ENCODE measurements at places on chromosomes 3 and 15. TPM values are rescaled to one million over a fixed set of nuclear protein-coding genes. Genes with fewer than 3 reads are reported as not detected.

Gene CCR9
- total RNA-seq, result not detected

GRCh38 chr3:29281344-29282241 is 722 bp downstream of the RBMS3 start:
- H3K36me3 ChIP-seq, result no peaks in the 10 kb centered on the region
- peak overlapping the region; percentile 85 for H3K27ac ChIP-seq
- peaks cover 27% of the 10 kb centered on the region for H3K4me1 ChIP-seq

Gene PLA2G4D
- total RNA-seq, result not detected

DNA sequence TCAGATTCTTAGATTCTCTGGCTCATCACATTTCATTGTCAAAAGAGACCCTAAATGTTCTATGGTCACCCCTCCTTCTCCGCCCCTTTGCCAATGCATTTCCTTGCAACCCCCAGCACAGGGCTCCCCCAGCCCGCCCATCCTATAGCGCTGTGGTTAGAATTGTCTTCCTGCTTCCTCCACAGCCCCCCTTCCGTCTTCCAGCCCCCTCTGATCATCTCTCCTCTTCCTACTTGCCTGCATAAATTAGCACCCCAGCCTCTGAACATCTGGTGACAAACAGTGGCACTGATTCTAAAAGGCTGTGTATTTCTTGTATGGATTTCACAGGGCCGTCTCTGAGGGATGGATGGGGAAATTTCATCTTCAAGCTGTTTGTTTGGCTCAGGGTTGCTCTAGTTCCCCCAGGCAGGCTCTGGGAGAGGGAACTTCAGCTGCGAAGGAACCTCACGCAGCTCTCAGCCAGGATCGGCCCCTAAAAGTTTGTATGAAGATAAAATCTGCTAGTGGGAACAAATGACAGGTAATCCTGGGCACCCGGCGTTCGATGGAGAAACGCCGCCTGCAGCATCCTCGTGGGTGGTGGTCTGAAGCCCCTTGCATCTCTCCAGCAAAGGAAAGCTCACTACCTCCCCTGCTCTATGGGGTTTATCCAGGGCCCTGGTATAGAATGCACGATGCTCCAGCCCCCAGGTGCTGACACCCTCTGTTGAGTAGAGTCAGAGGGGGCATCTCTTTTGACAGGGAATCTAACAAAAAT is 83.0 kb downstream of the WNT7A start:
- H3K4me3 ChIP-seq, result no peak overlapping the region
- peaks cover under 1% of the 10 kb centered on the region for H3K4me1 ChIP-seq
- DNase-seq, result no peak
- H3K36me3 ChIP-seq, result no peaks in the 10 kb centered on the region

Gene CLDN11
- total RNA-seq, result not detected

Gene ADPRH
- total RNA-seq, result not detected

DNA sequence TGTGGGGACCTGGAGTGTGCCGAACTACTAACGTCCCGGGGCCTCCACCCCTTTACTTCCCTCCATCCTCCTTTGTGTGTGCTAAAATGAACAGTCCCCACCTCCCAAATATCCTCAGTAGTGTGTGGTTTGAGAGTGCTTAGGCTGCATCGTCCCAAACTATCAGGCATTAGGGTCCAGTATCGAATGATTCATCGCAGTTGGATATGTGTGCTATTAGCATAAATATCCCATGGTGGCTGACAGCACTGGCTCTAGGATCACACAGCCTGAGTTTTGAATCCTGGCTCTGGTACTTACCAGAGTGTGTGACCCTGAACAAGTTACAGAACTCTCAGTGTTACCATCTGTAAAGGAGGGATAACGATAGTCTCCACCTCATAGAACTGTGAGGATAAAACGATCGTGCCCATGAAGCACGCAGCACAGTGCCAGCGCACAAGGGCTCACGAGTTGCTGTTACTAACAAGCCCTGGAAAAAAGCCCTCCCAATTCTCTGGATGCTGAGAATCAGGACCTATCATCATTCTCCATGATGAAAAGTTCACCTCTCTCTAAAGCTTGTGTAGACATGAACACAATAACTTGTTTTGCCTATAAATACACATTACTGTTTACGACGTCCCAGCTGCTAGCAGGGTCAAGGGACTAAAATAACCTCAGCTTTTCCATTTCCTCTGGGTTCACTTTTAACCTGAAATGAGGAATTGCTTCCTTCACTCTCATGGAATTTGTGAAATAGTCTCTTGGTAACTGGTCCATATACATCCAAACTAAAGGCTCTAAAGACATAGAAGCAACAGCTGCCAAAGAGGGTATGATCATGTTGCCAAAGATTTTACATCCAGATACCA is 51.0 kb downstream of the VGLL4 start:
- no peak overlapping the region for H3K4me3 ChIP-seq
- peaks cover 42% of the 10 kb centered on the region for H3K4me1 ChIP-seq
- H3K27ac ChIP-seq, result no peak overlapping the region
- DNase-seq, result no peak
- peaks cover 4% of the 10 kb centered on the region for H3K36me3 ChIP-seq
